ENCODE measurements at places on chromosomes 3 and 15.

DNA sequence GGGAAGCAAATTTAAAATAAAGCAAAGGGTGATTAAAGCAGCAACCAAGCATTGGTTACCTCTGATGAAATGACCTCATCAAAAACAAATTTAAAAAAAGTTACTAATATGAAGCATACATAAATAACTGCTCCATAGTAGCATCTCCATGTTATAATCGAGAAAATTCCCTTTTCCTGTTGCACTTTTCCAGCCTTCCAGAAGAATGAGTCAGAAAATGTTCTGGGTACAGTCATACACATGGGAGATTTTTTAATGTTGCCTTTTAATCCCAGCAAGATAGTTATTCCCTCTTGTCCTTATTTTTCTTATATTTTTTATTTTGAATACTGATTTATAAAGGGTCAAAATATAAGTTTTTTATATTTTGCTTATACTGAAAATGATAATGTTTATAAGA is 2.6 kb upstream of the TMCO5A start:
- peak; percentile 34 for DNase-seq

DNA sequence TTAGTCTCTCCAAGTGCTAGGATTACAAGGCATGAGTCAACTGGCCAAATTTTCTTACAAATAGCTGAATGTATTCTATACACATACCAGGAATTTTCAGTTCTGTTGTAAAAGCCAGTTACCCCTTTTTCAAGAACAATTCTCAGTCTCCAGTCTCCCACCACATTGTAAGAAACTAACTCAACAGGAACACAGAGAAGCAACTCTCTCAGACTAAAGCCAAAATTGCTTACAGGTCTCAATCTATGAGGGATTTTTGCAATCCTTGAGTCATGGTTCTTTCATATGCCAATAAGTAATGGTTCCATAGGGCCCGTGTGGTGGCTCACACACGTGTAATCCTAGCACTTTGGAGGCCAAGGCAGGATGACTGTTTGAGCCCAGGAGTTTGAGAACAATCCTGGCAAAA is 8.5 kb downstream of the IP6K2 start:
- peak; percentile 68 for DNase-seq

DNA sequence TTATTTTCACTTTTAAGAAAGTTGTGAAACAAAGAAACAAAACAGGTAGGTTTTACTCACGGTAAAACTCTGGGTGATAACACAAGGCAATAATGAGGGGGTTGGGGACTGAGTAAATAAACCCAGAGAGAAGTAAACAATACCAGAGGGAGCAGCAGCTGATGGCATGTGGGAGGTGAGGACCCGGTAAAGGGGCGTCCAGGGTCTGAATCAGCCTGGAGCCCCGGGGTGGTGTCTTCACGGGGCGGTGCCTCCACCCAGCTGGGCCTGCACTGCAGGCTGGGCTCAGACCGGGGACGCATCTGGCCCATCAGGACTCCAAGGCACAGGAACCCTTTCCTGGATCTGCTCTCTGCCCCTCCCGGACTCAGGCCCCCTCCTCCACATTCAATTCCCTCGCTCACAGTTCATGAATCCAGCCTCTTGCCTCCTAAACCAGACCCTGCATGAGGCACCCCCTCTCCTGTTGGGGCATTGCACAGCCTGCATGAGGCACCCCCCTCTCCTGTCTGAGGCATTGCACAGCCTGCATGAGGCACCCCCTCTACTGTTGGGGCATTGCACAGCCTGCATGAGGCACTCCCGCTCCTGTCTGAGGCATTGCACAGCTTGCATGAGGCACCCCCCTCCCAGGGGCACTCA is 73.9 kb upstream of the MFGE8 start:
- no peak for DNase-seq

DNA sequence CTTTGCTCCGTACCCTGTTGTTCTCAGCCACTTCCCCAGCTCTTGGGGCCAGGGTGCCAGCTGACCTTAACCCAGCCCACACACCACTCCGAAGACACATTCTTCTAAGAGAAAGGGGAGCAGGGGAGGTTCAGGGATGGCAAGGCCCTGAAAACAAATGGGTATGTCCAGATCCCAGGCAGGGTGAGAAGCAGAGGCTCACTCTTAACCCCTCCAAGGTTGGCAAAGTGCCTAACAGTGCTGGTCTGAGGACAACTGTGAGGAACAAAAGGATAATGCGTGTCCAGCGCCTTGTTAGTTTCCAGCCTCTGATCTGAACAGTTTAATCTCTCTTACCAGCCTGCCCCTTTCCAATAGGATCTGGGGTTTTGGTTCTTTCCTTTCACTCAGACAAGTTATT is 1.5 kb downstream of the TMEM44 start:
- no peak for DNase-seq

- no peak for DNase-seq
Observed at GRCh38 chr3:129014148-129014547, 13.0 kb downstream of the EFCC1 start.

DNA sequence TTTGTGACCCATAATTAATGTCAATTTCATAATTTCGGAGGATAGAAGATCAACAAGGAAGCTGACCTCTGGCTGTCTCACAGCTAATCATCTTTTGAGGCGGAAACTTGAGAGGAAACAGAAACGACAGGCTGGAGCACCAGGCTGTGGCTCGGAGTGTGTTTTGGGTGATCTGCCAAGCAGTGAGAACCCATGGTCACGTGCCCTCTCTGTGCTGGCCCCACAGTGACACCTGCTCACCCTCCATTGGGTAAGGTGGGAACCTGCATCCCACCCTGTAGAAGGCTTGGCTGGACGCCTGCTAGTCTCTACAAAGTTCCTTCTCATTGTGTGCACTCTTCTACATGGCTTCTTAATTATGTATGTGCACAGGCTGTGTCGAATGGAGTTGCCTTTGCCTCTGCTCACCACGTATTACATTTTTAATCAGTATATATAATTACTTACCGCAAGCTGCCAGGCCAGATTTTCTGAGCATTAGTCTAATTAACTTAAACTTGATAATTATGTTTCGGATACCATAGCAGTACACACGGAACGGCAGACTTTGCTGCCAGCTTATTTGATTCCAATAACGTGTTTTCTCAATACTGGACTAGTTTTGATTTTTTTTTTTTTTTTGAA is 719.4 kb upstream of the CFAP20DC start:
- DNase-seq, result no peak

DNA sequence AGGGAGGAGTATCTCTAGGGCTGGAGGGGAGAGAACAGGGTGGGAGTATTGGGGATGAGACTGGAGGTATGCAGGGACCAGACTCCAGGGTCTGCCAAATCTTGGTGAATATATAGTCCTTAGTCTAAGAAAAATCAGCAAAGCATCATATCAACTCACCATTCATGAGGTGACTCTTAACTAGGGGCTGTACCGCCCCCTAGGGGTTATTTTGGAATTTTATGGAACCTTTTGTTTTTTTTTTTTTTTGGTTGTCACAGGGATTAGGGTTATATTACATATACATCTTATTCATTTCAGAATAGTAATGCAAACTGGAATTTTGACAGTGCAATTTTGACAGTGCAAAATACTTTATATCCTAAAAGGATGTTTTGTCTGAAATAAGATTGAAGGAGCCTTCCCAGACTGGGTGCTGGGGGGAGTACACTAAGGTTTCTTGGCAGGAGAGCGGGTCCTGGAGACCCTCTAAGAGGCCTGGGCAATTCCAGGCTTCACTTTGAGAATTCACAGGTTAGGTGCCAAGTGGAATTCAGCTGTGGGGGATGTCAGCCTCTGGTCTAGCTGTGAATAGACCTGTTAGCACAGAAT is 7.5 kb downstream of the CMTM7 start:
- DNase-seq, result peak; percentile 47

DNA sequence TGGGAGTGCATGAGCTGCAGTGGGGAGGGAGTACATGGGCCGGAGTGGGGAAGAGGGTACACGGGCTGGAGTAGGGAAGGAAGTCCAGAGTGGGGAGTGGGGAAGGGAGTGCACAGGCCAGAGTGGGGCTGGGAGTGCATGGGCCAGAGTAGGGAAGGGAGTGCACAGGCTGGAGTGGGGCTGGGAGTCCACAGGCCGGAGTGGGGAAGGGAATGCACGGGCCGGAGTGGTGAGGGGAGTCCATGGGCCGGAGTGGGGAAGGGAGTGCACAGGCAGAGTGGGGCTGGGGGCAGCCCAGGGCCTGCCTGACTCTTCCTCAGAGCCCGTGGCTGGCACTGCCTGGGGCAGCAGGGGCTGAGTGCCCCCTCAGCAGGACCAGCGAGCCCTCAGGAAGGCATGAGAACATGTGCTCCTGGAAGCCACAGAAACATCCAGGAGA is 40.7 kb downstream of the KLF15 start:
- DNase-seq, result no peak

- DNase-seq, result no peak
Observed at GRCh38 chr15:90583471-90584252, 53.9 kb downstream of the CRTC3 start.

DNA sequence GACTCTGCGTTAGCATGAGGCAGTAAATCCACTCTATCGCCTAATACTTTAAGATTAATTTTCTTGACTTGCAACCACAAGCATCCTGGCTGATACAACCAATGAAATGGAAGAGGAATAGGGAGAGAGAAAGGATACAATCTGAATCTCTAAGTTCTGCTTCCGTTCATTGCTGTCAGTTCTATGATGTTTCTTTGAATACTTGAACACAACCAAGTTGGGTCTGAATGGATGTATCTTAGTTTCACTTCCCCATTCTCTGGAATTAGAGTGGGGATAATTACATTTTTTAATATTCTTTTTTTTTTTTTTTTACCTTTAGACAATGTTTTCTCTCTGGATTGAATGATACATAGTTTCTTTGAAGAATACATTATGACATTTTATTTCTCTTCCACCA is 22.9 kb downstream of the PDE8A start:
- DNase-seq, result no peak

DNA sequence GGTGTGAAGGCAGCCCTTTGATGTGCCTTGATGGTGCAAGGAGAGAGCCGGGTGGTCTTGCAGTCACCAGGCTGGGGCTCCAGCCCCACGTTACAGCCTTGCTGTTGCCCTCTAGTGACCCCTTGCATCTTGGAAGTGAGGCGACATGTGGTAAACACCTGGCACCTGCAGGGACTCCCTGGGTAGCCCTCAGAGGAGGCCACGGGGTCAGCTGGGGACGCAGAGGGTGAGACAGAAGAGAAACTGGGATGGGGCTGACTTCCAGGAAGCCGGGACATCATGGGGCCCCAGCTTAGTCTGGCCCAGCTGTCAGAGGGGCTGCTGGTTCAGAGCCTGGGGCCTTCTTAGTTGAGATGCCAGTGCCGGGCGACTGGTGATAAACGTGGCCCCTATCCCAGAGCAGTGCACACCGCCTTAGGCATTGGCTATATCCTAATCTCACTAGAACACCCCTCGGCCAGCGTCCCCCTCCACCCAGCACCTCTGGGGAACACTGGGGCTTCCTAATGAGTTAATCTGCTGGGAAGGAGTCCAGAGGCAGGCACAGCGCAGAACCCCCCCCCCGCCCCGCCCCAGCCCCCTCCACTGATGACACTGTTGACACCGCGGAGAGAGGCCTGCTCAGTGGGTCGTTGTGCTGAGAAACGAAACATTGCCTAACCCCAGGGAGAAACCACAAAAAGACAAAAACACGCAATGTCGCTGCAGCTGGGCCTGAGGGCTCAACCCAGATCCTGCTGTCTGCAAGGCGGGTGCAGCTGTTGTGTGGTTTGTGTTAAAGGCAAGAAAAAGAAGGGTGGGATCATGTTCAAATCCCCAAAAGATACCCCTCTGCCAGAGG is 60.5 kb upstream of the KLF13 start:
- peak; percentile 51 for DNase-seq

GRCh38 chr3:44114142-44114541 is 127.5 kb upstream of the TOPAZ1 start:
- DNase-seq, result peak; percentile 36

DNA sequence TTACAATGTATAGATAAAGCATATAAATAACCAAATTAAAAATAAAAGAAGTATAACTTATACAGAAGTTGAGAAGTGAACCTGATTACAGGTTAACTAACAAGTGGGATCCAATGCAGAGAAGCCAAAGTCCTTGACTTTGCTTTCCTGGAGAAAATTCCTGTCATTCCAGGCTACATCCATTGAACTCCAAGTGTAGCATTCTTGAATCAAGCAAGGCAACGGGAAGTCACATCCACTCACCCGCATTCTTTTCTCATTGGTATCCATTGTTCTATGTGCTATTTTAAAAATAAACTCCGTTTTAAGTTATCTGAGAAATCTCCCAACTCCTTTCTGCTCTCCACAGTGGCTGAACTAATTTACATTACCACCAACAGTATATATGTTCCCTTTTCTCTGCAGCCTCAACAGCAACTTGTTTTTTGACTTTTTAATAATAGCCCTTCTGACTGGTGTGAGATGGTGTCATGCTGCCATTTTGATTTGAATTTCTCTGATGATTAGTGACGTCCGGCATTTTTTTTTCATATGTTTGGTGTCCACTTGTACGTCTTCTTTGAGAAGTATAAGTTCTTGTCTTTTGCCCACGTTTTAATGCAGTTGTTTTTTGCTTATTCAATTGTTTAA is 534.3 kb downstream of the ROBO1 start:
- no peak for DNase-seq

DNA sequence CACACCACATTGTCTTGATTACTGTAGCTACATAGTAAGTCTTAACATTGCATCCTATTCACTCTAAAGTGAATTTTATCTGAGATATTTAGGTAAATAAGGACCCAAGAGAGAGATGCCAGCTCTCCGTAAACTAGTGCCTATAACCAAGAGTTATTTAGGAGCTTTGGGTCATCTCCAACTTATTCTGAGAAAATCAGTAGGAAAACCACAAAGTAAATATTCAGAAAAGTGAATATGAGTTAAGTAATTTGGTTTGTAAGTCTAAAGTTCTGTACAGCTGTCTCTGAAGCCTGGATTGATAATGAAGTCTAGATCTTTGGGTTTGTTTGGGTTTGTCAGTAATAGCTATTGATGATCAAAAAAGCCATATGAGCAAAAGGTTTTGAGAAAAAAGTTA is 120.0 kb downstream of the FNDC3B start:
- DNase-seq, result no peak

GRCh38 chr3:127037021-127037400 is 54.1 kb downstream of the PLXNA1 start:
- no peak for DNase-seq

DNA sequence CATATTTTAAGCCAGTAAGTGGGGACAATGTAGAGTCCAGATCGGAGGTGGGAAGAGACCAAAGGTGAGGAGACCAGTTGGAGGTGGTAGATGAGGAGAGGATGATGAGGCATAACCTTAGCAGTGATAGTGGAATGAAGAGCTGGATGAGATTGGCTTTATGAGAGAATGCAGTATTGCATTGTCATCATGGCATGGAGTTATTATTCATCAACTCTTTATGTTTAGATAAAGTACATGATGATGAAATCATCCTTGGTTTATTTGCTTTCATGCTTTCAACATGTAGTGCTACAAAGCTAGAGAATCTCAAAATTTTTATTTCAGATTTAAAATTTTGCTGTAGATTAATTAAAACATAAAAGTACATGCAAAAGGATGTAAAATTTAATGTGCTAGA is 64.0 kb downstream of the PPM1L start:
- no peak for DNase-seq
